ENCODE measurements at places on chromosomes 16 and 17.

GRCh38 chr17:164303-165235, 16.9 kb downstream of the DOC2B start:
- DNase-seq, result peak; percentile 36

DNA sequence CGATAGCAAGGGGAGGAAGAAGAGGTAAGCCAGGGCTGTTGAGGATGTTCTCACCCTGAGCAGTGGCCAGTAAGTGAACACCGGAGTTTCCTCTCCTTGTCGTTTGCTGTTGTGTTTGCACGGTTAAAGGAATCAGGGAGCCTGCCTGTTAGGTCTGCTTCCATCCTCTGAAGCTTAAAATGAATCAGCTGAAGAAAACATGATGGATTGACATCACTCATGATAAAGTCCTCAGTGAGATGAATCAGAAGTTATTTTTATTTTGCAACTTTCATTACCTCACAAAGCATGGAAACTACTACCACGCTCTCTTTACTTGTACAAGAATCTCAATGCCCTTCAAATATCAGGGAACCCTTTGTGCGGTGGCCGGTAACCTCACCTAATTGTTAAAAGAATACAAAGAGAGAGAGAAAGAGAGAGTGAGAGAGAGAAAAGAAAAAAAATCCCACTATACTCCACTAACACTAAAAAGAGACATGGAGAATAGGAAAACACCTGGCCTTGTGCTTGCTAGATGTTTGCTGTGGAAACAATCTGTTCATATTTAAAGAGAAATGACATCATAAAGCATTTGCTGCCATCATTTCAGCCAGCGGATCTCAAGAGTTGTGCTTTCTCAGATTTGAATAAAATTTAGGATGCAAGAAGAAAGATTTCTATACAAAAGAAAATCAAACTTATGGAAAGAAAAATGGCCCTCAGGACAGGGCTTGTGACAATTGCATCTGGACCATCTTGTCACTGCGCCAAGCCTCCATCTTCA, 441.6 kb upstream of the SALL1 start:
- DNase-seq, result no peak

- DNase-seq, result peak; percentile 8
Measured at GRCh38 chr16:47142486-47142820, 1.3 kb downstream of the NETO2 start.

DNA sequence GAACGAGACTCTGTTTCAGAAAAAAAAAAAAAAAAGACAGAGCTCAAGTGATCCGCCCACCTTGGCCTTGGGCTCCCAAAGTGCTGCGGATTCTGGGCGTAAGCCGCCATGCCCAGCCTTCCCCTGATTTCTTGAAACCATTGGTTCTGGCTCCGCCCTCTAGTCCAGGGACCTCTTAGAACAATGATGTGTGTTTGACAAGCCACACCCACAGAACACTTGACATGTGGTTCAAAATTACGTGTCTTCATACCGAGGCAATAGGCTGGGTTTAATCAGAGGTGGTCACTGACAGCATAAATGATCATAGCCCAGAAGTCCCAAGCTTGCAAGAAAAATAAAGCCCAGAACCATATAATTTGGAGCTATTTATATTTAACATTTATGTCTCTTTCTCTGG, 23.0 kb downstream of the KNOP1 start:
- DNase-seq, result no peak

- DNase-seq, result no peak
Measured at GRCh38 chr16:51670527-51670926, 519.5 kb upstream of the SALL1 start.

GRCh38 chr17:50491505-50491904, 12.8 kb downstream of the RSAD1 start:
- no peak for DNase-seq

- DNase-seq, result peak; percentile 80
Measured at GRCh38 chr16:89315791-89316581, 98.5 kb downstream of the ZNF778 start.

DNA sequence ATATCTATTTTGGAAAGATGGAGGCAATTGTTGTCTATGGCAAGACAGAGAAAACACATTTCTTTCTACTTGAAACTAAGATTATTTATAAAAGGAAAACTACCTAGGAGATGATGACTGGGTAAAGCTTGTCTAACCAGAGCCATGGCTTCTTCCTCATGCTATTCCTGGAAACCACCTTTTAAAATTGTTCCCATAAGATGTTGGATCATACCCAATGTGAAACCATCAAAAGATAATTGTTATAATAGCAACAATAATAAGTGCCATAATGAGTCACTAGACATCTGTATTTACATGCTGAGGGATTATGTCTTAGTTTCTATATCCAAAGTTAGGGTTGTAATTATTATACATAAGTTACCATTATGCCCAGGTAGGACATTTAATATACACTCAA, 428.4 kb downstream of the KCNJ2 start:
- no peak for DNase-seq

DNA sequence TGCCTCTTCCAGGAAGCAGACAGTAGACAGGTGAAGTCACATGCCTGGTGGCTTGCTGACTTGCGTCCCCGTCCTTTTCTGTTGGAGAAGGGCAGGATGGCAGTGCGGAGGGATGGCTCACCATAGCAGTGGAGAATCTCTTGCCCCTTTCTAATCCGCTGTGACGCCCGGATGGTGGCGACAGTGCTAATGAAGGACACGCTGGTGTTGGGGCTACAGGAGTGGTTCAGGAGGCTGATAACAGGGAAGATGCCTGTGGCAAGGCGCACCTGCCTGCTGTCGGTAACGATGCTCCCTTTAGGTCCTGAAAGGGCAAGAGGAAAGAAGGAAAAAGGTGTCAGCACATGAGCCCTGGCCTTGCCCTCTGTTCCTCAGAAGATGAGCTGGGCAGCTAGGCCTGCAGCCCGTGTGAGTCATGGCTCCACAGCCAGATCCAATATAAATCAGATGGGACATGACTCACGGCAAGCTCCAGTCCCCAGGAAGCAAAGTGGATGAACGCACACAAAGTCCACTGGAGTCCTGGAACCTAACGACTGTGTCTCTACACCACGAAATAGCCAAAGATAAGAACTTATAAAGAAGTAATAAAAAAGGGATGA, 25.5 kb downstream of the SERPINF1 start:
- no peak for DNase-seq

GRCh38 chr16:48608452-48608851, 1.5 kb downstream of the N4BP1 start:
- peak; percentile 71 for DNase-seq

GRCh38 chr17:1960545-1960912, 64.6 kb downstream of the RTN4RL1 start:
- DNase-seq, result no peak

DNA sequence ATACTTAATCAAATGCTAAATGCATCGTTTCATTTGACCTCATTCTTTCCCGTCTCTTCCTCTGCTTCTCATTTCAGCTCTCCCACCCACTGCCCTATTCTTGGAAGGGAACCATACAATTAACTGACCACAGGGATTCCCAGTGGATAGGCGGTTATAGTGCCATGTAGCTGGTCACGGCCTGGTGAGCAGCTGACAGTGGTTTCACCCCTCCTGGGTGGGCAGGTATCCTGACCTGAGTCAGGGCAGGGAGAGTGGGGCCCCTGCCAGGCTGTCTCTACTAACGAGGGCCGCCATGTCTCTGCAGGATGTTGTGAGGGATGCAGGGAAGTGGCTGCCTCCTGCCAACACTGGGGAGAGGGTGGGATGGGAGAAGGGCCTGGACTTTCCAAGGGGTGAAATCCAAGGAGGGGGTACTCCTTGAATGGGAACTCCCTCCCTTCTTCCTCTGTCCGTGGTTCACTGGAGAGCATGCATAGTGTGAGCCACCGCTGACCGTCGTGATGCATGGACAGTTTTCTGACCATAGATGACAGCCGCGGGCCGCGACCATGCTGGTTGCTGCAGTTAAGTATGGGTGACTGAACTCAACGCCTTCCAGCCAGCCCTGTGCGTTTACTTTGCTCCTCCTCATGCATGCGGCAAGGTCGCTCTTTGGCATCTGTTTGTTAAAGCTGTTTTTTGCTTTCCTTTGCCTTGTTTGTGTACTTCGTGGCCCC, 95.9 kb downstream of the RPTOR start:
- DNase-seq, result no peak

- peak; percentile 96 for DNase-seq
Measured at GRCh38 chr17:76501018-76501826, at the start of gene RHBDF2. RHBDF2 (minus strand) TSS chr17:76501423; CDS start chr17:76481524, 19,899 bp downstream.

DNA sequence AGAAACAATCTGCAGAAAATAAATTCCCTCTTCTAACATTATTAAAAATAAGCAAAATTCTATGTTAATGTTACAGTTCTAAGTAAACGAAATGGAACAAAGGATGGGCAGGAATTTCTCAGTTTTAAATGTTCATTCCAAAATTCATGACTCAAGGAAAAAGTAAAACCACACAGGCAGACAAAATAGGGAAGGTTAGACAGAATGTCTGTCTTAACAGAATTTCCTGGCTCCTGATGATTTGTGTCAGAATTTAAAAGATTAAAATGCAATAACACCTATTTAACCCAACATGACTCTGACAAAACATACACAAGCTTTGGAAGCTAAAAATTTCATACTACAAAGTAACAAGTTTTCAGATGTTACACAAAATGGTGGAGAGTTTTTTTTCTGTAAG, 42.8 kb downstream of the SPOP start:
- DNase-seq, result no peak

GRCh38 chr16:20870122-20870820, 29.9 kb downstream of the DCUN1D3 start:
- DNase-seq, result no peak

- no peak for DNase-seq
Measured at GRCh38 chr17:48925991-48926342, 17.8 kb downstream of the UBE2Z start.

DNA sequence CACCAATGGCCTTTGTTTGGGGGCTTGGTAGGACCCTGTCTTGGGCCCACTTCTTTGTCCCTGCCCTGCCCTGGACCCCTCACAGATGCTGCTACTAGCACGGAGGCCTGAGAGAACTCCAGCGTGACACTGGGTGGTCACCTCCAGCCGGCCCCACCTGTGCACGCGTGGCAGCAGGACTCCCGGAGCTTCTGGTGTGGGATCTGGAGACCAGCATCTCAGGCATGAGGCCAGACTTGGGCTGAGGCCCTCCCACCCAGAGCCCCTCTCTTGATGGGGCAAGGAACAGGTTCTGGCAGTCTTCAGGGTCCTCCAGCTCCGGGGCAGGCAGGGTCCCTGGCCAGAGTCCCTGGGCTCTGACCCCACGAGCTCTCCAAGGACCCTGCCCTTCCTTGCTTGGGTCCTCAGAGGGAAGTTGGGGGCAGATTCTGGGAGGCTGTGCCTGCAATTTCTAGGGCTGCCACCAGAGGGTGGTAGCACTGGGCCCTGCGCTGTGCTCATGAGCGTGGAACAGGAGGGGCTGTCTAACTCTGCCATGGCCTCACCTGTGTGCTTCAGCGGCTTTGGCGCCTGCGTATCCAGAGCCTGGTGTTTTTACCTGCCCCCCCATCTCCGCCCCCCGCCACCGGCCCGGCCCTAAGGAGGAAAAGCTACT, 3.1 kb upstream of the BAIAP3 start:
- DNase-seq, result no peak

DNA sequence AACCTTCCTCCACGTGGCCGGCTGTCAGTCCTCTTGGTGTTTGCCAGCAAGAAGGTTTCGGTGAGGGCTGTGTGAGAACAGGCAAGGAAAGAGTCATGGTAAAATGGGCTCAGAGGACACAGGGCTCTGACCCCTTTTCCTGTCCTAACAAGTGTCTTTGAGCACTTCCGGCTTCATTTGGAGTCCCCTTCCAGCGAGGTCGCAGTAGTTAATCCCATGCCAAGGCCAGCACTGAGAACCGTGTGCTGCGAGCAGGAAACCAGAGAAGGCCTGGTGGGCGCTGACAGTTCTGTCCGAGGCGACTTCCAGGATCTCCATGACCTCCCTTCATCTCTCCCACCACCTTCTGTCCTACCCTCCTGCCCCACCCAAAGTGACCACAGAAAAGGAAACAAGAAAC, 168.1 kb downstream of the ZFHX3 start:
- DNase-seq, result no peak

- DNase-seq, result no peak
Measured at GRCh38 chr16:3599121-3599520, 12.3 kb downstream of the SLX4 start.

- no peak for DNase-seq
Measured at GRCh38 chr17:57864273-57864672, 14.4 kb upstream of the MRPS23 start.

- no peak for DNase-seq
Measured at GRCh38 chr17:31627960-31628359, 231.1 kb downstream of the COPRS start.

DNA sequence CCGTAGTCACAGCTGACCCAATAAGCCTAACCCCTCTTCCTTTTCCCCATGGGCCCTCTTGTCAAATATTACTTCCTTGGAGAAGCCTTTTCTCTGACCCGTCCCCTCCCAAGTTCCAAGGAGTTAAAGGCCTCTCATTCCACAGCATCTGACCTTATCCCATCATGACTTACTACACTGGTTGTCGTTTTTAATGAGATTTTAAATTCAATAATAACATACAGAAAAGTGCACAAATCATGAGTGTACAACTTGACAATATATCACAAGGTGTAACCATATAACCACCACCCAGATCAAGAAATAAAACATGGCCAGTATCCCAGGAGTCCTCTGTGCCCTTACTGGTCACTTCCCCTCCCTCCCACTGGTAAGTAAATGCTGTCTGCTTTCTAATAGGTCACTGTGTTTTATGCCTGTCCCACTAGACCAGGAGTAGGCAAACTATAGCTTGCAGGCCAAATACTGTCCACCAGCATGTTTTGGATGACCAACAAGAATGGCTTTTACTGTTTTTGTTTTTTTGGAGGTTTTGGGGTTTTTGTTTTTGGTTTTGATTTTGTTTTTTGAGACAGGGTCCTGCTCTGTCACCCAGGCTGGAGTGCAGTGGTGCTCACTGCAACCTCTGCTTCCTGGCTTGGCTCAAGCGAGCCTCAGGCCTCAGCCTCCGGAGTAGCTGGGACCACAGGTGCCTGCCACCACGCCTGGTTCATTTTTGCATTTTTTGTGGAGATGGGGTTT, 1.2 kb upstream of the FDXR start:
- DNase-seq, result no peak

DNA sequence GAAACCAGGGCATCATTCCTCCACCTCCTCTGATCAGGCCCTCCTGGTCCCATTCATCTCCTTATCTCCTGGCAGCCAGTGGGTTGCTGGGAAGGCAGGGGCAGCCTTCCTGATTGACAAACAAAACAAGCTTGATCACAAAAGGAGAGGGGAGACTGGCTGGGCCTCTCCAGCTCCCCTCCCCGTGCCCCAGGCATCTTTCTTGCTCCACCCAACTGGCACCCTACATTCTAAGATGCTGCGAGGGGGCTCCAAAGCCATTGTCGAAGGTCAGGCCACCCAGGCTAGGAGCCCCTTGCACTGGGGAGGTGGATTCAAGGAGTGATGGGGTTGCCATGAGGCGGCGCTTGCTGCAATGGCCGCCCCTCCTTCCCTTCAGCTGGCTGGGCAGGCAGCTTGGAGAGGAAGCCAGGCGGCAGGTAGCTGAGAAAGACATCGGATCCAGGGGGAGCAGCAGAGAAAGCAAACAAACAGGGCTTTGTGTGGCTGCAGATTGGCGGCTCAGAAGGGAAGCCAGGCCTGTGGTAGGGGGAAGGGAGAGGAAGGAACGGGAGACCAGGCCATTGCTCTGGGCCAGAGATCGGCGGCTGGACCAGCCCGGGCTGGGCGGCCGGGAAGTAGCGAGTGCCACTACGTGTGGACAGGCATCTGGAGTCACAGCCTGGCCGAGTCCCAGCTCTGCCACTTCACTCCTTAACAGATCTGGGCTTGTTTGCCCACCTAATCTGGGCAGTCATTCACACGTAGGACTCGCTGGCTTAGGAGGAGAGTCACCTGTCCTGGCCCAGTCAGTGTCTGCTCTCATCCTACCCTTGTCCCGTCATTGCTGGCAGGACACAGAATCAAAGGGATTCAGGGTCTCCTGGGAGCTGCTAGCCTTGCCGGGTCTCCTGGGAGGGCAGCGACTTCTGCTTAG, 12.3 kb downstream of the RAI1 start:
- no peak for DNase-seq
